ENCODE measurements at places on chromosomes 5 and 9. TPM values are rescaled to one million over a fixed set of nuclear protein-coding genes. Genes with fewer than 3 reads are reported as not detected.

- no peak for DNase-seq
Measured at GRCh38 chr9:126532019-126532462, 81.7 kb upstream of the LMX1B start.

The FOXI1 gene
- not detected for total RNA-seq

DNA sequence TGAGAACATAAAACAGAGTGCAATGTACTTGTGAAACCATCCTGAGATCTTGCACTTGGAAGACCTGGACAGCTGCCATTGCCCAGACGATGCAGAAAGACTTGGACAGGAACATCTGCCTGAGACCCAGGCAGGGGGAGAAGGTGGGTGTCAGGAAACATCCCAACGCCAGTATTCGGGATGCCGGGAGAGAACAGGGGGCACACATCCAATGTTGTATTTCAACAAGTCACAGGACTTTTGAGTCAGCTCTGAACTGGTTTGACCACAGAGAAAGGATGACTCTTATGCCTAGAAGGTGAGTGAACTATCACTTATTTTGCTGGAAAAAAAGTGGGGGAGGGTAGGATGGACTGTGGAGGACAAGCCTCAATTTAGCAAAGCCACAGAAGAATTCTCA is 124.6 kb downstream of the ROR2 start:
- DNase-seq: no peak

The APBA1 gene
- 0.20 TPM for total RNA-seq

The FCN2 gene
- total RNA-seq: not detected

DNA sequence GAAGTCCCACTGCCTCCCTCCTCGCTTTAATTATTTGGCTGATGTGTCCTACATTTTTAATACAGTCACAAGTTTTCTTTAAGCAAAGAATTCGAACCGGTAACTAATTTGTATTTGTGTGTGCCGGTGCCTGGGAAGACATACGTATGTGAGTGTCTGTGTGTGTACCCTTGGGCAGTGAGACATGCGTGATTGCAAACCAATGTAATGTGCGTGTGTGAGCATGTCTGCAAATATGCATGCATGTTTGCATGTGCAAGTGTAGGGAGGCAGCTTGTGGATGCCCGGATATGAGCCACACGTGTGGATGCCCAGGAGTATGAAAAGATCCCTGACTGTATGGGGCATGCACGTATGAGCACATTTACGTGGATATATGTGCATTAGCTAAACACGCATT is 44.4 kb upstream of the NEK6 start:
- DNase-seq: no peak

DNA sequence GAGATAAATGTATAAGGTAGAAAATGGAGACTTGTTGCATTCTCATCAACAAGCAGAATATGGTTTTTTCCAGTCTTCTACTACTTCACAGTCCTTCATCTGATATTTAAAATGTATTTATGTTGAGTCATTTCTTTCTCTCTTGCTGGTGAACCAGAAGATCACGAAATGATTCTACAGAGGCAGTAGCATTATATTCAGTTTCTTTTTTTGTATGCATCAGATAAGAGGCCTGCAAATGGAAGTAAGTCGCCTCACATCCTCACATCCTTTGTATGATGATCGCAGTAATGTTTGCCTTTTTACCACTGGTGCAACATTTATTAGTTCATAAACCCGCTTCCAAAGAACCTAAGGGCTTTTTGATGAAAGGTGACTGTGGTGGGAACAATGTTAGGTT is 22.1 kb upstream of the IL13 start:
- no peak for DNase-seq
